Right ventricle myocardium inferior (tissue), 1 donor: ENCODE measurements at places on chromosomes 13 and 19. TPM values are rescaled to one million over a fixed set of nuclear protein-coding genes. Genes with fewer than 3 reads are reported as not detected.

DNA sequence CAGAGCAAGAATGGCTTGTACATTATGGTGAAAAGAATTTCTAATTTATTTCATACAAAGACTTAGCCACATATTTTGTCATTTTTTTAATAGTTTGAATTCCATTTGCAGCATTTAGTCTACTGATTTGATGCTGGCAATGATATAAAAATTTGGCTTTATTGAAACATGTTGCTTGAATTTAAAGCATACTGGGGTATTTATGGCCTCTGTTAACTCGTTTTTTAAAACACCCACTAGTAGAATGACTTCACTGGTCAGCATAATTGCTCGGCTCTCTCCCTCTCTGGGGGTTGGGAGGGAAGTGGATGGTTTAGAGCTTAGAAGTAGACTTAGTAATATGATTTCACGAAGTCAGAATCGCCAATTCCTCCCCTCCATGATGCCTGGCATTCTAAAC, 354.9 kb upstream of the HTR2A start:
- no peak for DNase-seq

- no peak for DNase-seq
Observed at GRCh38 chr19:28685802-28686201, 527.1 kb downstream of the UQCRFS1 start.

DNA sequence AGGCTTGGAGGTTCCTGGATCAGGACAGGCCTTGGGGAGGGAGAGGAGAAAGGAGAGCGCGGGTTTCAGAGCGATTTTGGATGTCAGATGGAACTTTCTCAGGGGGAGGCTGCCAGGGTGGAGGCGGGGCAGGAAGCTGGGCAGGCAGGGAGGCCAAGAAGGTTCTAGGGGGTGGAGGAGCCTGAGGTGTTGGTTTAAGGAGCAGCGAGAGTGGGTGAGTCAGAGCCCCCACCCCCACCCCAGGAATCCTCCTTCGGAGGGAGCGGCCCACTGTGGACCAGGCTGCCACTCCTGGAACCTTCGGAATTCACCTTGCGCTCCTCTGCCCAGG, 15.9 kb upstream of the NOP53 start:
- no peak for DNase-seq

GRCh38 chr13:46097015-46097414, 7.8 kb downstream of the CPB2 start:
- no peak for DNase-seq

DNA sequence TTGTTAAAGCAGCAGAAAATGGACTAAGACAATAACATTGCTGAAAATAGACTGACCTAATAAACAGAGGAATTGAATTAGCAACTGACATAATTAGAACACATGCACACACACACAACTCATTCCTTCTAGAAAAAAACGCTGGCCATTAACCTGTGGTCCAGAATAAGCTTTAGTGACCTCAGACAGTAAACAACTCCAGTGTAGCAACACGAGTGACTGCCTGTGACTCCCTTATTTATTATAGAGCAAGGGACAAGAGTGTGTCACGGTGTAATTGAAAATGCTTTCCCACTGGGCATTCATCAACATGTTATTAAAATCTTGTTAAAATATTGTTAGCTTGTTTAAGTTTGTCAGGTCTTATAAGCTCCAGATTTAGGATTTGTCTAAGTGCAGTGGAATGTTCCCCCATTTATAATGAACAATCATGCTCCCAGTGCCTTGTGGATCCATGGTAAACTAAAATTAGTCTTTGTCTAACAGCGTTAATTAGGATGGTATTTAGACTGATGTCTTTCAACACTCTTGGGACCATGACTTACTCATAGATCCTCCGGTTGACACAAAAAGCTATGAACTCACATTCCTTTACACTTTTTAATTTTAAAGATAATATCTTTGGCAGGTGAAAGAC, 111.7 kb upstream of the IRS2 start:
- no peak for DNase-seq

GRCh38 chr19:53945998-53946397, 16.7 kb upstream of the CACNG8 start:
- DNase-seq, result no peak

ZNF440 gene
- total RNA-seq, result 4.4 TPM

DNA sequence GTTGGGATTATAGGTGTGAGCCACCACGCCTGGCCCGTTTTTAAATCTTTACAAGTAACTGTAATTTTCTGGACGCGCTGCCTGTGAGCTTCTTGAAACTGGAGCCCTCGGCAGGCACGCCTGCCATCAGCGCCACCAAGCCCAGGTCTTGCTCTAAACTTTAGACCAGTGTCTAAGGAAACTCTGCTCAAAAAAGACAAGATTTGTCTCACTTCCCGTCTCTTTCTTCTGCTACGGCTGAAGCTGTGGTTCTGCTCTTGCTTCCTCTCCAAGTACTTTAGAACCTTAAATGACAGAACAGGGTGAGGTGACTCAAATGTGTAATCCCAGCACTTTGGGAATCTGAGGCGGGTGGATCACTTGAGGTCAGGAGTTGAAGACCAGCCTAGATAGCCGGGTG, 24.9 kb downstream of the RCN3 start:
- no peak for DNase-seq

CABP5 gene
- total RNA-seq, result not detected

DNA sequence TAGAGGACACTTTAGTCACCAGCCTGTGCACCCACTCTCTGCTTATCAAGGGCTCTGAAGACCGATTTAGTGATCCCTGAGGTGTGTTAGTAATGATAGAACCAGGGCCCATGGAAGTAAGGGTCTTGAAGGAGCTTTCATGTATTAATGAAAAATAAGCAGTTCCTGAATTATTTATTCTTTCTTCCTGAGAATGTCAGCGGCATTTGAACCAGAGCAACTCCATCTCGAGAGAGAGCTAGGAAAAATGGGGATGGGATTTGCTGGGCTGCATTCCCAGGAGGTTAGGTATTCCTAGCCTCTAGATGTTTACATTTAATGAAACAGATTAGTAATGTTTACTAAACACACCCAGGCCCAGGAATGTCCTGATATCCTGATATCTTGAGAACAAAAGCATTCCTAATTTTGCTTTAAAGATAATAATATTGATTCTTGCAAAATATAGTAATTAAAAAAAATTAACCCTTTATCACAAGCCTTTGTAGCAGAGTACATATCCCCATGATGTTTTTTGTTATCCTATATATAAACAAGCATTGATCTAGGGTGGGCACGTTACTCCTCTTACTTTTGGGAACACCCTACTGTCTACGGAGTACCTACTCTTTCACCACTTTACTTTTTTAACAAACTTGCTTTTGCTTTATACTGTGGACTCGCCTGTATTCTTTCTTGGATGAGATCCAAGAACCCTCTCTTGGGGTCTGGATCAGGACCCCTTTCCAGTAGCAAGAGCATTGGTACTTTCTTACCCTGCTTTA, 63.1 kb downstream of the COG3 start:
- DNase-seq, result no peak

GRCh38 chr13:35979361-35979951, 151.7 kb downstream of the DCLK1 start:
- DNase-seq, result peak; percentile 75

DNA sequence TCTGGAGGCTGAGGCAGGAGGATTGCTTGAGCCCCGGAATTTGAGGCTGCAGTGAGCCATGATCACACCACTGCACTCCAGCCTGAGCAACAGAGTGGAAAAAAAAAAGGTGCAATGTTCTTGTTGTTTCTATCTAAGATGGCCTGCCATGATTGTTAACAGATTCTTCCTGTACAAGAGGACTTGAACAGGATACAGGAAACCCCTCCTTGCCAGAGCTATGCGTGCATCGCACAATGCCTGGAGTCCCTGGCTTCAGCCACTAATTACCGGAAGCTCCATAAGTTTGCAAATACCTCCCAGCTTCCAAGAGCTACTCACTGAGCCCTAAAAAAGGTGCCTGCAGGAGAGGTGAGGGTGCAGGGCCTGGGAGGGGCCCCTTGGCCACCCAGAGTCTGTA, 13.1 kb upstream of the HIF3A start:
- no peak for DNase-seq

- DNase-seq, result no peak
Observed at GRCh38 chr19:3058821-3059314, 3.4 kb downstream of the TLE5 start.

DNA sequence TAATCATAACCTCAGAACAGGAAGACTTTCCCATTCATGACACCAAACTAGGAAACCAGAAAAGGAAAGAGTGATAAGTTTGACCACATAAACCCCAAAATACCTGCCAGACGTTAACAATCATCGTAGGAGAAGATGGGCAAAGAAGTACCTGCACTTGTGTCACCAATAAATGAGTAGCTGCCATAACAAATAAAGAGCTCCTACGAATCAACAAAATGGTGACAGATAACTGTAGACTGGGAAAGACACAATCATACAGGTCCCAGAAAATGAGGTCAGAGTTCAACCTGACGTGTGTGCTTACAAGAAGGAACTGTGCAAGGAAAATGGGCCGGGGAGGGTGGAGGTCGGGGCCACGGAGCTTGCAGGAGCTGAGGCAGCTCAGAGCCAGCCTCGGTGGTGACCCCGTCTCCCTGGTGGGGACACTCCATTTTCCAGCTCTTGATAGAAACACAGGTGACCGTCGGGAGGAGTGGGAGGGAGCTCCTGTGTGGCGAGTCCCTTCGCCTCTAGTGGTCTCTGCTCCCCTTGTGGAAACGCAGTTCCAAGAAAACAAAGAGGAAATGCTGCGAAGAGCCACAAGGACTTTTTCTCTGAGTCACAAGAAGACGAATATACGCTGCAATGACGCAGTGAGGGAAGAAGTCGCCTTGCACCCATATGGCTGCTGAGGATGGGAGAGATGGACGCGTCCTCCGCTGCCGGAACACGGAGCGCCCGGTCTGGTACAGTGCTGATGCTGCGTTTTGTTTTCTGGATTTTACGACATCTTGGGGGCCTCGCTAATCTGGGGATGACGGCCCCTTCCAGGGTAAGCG, 9.5 kb downstream of the PIP5K1C start:
- no peak for DNase-seq

DNA sequence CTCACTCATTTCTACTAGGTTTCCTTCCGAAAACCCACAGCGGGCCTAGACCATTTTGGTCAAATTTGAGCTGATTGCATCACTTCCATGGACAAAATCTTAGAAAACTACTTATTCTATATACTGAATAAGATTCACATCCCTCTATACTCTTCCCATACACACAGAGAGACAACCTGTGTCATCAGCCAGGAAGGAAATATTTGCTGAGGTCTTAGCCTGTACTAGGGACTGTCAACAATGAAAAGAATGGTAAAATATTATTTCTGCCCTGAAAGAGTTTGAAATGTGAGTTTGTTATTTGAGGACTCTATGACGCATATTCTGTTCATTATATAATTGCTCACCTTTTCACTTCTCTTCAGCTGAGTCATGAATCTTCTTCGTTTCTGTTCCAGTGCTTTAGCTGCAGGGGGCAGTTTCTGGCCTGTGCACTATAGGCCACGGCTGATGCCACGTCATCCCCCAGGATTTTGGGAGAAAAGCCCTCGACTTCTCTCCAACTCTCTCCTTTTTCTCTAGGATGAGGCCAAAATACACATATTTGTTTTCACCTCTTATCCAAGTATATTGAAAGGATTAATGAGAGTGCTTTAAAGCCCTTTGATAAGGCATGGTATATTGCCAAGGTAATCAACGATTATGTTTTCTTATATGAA, 47.7 kb downstream of the GSX1 start:
- no peak for DNase-seq

- DNase-seq, result peak; percentile 88
Observed at GRCh38 chr19:52453324-52454094, at the start of gene ZNF578. ZNF578 (plus strand) TSS chr19:52453553; CDS start chr19:52501846, 48,293 bp downstream.

KLK3 gene
- total RNA-seq, result not detected

- no peak for DNase-seq
Observed at GRCh38 chr13:102690883-102691282, 4.0 kb downstream of the METTL21C start.
